ENCODE measurements at places on chromosomes 6 and 20.
A peak's percentile ranks its signal among the peaks of the same experiment; 100 is the strongest.

- peak; percentile 74 for DNase-seq
Observed at GRCh38 chr6:157381631-157382621, 936 bp downstream of the ZDHHC14 start.

DNA sequence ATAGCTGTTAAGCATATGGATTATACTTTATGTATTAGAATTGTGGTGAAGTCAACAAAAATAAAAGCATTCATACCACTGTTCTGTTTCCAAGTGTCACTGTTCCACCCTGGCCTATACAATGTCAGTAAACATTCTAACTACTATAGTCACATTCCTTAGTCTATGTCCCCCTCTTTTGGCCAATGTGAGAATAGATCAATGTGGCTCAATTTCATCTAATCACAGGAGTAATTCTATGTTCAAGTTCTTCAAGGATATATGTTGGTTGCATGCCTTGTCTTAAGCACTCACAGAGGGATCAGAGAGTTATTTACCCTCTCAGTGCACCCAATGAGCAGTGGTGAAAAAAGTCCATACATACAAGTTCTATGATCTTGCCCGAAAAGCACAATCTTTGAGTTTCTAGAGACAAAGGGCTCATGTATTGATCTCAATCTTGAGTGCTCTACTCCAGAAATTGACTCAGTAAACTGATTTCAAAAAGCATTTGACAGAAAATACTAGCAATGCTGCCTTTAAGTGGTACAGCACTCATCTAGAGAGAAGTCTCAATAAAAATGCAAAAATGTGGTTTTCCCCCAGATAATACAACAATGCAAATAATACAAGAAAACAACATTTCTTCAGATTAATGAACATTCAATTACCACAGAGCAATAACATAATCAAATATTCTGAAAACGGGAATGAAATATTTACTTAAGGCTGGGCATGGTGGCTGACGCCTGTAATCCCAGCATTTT is 16.5 kb downstream of the SMLR1 start:
- no peak for DNase-seq

GRCh38 chr6:20365456-20365855 is 36.2 kb upstream of the E2F3 start:
- no peak for DNase-seq

DNA sequence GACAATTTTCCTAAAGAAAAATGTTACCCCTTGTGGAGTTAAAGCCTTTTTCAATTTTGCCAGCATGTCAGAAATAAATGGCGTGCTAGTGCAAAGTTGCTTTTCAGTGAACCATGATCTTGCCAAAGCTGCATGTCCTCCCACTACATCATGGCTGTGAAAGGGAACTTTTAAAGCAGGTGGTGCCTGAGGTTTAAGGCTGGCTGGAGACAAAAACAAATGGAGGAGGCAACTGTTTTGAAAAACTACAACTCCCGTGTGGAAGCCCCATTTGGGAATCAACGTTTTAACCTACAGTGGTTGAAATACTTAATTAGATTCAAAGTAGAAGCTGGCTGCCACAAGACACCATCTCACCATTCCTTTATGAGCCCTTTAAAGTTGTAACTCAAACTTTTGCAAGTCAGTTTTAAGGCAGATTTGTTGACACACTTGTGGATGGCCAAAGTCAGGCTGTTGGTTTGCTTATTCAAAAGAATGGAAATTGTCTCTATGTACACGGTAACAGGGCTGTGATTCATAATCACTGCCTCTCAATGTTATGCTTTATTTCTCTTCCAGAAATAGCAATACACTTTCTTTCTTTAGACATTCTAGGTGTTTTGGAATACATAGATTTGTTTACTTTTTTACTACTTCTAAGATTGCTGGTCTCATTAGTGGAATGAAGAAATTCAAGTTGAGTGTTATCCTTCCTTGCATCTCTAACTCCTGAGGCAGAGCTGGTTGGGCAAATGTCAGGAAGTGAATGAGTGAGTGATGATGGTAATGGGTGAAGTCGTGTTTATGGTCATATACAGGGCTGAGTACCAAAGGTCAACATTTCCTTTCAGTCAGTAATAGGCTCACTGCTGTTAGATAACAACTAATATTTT is 196.4 kb upstream of the GMDS start:
- DNase-seq = no peak

GRCh38 chr6:158018851-158019361 is 37.2 kb downstream of the SYNJ2 start:
- DNase-seq = no peak

- no peak for DNase-seq
Observed at GRCh38 chr6:32117461-32117860, 8.3 kb upstream of the TNXB start.

GRCh38 chr6:132261354-132261753 is 139.9 kb downstream of the MOXD1 start:
- DNase-seq = no peak

DNA sequence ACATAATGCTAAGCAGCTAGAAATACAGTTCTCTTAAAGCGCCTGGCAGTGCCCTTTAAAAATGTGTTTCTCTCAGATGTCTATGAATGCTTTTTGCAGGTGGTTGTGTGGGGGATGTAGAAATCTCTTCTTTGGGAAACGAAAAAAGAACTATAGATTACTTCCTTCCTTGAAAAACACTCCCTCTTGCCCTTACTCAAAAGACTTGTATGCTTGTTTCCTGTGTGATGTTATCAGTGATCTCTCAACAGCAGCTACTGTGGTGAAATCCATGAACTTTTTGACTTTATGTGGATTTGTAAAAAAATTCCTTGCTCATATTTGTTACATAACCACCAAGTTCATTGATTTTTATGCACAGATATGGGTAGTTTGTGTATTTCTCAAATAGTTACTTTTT is 916.5 kb downstream of the QKI start:
- DNase-seq = no peak

DNA sequence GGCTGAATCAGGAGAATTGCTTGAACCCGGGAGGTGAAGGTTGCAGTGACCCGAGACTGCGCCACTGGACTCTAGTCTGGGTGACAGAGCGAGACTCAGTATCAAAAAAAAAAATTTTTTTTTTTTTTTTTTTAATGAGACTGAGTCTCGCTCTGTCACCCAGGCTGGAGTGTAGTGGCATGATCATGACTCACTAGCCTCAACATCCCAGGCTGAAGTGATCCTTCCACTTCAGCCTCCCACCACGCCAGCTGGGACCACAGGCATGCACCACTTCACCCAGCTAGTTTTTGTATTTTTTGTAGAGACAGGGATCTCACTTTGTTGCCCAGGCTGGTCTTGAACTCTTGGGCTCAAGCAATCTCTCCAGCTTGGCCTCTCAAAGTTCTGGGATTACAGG is 53.3 kb downstream of the MYO6 start:
- no peak for DNase-seq

DNA sequence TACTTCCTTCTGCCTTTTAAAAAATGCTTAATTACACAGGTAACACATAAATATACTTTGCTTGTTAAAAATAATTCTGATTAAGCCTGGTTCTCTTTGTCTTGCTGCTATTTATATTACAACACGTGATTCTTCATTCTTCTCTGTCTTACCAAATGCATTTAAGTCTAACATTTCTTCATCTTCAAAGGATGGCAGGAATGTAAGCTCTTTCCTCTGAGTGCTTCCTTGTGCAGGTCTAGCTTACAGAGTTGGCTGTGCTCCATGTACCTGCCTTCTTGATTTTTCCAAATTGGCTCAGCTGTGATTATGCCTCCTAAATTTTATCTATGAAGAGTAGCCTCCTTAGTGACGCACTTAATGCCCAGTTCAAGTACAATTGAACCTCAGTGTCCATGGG is 44.4 kb downstream of the RNF144B start:
- no peak for DNase-seq

DNA sequence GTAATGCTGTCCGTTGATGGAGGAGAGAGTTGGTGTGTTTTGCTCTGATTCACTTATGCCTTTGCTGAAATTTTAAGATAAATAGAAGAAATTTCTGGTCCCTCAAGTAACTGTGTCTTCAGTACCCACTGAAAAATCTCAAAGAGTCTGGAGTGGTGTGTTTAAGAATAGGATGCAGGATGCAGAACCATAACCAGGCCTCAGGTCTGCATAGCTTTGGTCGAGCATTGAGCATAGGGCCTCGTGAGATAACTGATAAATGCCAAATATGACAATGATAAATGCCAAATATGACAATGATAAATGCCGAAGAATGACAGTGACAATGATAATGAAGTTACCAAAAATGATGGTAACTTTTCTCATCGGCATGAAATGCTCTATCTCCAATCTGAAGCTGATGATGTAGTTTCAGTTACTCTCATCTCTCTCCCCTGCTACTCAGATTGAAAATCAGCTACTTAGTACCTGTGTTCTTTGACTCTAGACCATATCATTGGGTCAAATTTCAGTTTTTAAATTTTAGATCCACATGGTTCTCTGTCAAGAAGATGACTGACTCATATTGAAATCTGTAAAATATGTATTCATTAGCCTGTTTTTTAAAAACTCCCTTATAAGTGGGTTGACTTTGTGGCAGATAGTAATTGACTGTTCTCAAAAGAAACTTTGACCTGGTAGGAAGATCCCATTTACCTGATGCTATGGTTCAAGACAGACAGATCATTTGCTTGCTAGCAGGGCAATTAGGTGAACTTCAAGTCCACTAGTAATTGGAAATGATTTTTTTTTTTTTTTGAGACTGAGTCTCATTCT is 96.6 kb downstream of the SLC16A10 start:
- no peak for DNase-seq

DNA sequence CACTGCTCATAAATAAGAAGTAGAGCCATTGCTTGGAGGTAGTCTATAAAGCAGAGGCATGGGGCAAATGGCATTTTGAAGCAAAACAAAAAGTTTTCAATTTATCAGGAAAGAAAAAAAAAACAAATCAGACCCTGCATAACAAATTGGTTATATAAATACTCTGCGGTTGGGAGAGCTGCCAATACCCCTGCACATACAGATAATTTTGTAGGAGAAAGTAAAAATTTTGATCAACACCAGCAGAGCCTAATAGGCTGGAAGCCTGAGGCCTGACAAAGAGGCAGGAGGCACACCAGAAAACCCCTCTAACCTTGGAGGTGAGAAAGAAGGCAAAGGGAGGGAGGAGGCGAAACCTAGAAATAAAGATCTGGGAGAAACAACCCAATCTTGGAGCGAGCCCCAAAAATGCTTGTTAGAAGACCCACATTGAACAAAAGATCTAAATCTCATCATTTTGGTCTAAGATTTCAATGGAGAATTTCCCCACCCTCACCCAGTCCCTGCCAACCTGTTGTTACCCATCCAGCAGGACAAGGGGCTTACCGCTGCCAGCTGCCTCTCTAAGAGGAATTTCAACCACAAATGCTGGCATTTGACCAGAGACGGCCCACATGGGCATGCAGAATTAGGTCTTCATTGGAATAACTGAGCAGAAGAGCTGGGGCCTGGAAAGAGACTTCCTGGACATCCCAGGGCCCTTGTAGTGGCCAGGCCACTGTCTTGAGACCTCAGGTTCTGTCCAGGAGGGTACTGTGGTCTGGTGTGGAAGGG is 28.4 kb downstream of the FOXA2 start:
- DNase-seq = no peak

DNA sequence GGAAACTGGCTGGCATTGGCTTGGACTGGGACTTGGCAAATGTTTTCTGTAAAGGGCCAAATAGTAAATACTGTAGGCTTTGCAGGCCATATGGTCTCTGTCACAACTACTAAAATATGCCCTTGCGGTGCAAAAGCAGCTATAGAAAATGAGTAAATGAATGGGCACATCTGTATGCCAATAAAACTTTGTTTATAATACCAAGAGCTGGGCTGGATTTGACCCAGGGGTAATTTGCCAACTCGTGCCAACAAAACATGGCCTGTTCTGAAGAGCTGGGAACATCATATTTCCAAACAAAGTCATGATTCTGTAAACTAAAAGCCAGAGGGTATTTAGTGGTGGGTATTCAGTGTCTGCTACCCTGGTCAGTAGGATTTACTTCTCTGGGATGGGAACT is 320.1 kb upstream of the SOX4 start:
- no peak for DNase-seq

DNA sequence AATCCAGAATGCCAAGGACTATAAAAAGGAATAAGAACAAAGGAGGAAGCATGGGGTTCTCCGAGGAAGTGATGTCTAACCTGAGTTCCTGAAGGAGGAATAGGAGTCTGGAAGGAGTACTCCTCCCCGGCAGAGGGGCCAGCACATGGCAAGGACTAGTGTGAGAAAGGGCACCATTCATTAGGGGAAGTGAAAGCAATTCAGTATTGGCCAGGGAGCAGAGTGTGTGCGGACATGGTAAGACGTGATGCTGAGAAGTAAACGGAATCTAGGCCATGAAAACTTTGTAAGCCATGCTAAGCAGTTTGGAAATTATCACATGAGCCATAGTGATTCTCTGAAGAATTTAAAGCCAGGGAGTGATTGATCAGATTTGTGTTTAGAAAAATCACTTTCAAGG is 218.9 kb upstream of the PRDM1 start:
- DNase-seq = no peak

- no peak for DNase-seq
Observed at GRCh38 chr6:41451515-41452163, 94.5 kb upstream of the FOXP4 start.

DNA sequence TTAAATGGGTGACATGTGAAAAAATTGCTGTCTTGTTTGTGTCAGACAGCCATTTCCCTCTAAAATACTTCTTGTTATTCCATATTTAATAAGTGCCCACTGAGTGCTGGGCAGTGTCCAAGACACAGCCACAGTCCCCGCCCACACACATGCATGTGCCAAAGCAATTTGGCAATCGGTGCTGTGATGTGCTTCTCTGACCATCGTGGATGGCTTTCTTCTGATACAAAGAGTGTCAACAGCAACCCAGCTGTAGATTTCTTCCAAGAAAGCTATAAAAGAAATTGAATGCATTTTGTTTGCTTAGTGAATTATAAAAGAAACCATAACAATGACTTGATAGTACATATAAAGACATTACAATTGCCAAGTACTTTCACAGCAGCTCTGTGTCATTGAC is 140.5 kb upstream of the ATXN1 start:
- DNase-seq = no peak

- no peak for DNase-seq
Observed at GRCh38 chr20:59308493-59309201, 8.2 kb downstream of the EDN3 start.

GRCh38 chr6:148464319-148465010 is 121.8 kb downstream of the SASH1 start:
- DNase-seq = peak; percentile 68

GRCh38 chr6:91317984-91318383 is 731.1 kb upstream of the MAP3K7 start:
- DNase-seq = no peak
